ENCODE measurements at places on chromosomes 11 and 22.

- H3K4me1 ChIP-seq, result peaks cover 3% of the 10 kb centered on the region
- no peak overlapping the region for H3K4me3 ChIP-seq
- H3K36me3 ChIP-seq, result no peaks in the 10 kb centered on the region
- H3K27ac ChIP-seq, result no peak overlapping the region
- DNase-seq, result no peak
Measured at GRCh38 chr11:111846063-111846462, 25.3 kb downstream of the ALG9 start.

DNA sequence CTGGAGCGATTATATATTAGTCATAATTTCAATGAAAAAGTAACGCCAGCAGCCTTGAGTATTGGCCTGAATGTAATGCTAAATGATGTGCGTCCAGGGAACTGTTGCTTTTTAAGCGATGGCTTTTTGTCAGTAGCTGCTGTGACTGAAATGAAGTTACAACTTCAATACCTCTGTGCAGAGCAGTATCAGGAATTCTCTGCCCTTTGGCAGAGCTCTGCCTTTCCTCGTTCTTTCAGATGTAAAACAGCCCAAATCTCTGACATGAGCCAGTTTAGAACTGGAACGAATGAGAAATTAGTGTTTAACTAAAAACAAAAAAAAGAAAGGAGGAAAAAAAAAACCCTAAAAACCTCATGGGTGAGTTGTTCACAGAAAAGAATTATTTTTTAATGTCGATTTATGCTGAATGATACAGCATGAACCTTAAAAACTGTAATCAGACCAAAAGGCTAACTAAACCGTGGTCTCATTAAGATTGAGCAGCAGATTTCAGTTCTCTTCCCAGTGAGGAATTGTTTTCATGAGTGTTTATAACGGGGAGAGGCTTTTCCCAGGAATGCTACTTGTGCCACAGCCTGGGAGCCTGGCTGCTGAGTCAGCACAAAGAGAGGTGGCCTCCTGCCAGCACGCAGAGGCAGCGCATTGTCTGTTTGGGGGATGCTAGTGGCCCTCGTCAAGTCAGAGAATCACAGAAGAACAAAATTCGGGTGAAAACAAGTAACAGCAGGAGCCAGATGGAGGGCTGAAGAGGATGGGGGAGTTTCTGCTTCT, 146.2 kb upstream of the RASSF10 start:
- H3K4me3 ChIP-seq, result no peak overlapping the region
- H3K4me1 ChIP-seq, result no peaks in the 10 kb centered on the region
- H3K36me3 ChIP-seq, result no peaks in the 10 kb centered on the region
- H3K27ac ChIP-seq, result no peak overlapping the region
- no peak for DNase-seq

DNA sequence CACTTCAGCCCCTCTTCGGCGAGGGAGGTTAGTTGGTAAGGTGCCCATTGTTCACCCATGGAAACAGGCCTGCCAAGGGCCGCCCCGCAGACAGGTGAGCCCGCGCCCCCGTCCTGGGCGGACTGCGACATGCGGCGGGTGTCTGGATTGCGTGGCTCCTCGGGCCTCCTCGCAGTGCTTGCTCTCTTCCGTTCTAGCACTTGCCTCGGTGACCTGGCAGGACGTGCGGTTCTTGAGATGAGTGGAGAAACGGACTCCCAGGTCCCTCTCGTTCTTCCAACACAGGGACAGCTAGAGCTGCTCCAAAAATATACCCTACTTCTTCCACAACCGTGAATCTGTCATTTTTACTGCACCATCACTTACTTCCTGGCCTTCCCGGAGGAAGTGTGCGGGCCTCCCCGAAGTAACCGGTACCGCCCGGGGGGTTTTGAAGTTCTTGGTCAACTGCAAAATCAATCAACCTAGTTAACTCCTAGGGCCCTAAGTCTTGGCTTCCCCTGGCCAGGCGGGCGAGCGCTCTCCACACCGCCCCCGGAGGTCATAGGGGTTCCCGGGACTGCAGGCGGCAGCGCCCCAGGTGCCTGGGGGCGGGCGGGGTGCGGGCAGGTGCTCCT, 745 bp upstream of the ZBTB44 start:
- no peaks in the 10 kb centered on the region for H3K27me3 ChIP-seq
- DNase-seq, result no peak
- H3K4me1 ChIP-seq, result peaks cover 36% of the 10 kb centered on the region

DNA sequence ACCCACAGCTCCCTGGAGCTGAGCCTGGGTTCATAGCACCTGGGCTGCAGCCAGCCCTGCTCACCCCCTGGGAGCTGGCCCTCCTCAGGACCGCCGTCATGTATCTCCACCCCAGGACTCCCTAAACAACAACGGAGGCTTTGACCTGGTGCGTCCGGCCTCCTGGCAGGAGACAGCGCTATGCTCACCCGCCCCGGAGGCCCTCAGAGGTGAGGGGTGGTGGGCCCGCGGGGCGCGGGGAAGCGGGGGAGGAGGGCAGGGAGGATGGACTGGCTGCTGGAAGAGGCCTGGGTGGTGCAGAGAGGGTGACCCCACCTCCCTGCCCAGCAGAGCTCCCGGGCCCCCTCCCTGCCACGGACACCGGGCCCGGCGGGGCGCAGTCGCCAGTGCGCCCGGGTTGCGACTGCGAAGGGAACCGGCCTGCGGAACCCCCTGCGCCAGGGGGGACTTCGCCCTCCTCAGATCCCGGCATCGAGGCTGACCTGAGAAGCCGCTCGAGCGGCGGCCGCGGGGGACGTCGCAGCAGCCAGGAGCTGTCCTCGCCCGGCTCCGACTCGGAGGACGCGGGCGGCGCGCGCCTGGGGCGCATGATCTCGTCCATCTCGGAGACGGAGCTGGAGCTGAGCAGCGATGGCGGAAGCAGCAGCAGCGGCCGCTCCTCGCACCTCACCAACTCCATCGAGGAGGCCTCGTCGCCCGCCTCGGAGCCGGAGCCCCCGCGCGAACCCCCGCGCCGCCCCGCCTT, 3.1 kb downstream of the MAPK8IP2 start:
- no peak for DNase-seq
- H3K27ac ChIP-seq, result no peak overlapping the region
- H3K27me3 ChIP-seq, result no peaks in the 10 kb centered on the region
- H3K36me3 ChIP-seq, result no peaks in the 10 kb centered on the region
- H3K4me1 ChIP-seq, result peaks cover 3% of the 10 kb centered on the region

DNA sequence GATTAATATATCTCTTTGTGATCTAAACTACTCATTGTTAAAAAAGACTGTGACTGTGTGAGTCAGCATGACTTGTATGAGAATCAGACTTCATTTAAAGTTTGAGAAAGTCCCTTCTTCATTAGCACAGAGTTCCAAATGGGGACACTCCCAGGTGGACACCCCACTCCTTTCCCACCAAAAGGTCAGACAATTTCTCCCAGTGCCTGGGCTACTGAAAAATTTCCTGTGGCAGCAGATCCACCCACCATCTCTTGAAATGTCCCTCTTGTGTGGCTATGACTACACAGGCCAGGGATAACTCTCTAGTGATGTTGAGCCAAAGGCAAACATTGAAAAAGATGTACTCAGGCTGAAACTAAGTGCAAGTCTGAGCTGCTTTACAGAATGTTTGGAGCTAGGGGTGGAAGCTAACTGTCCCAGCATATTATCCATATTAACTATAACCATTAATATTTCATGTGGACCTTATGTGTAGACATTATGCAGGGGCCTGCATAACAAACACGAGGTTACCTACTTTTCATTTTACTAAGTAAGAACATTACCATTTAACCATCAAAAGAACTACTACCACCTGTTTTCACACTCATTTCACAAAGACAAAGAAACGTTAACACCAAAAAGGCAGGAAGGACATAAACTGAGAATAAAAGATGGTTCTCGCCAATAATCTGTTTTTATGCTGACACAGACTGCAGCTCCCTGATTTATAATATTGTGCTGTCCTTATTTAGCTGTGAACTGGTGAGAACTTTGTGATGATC, 44.8 kb downstream of the MMP20 start:
- no peak for DNase-seq
- 0 out of 2 replicates have a peak, but pooled peaks cover 5% of the 10 kb centered on the region for H3K4me1 ChIP-seq
- H3K4me3 ChIP-seq, result no peak overlapping the region
